ENCODE measurements at places on chromosomes 3 and 15.

GRCh38 chr3:139295040-139295439, 48.8 kb upstream of the MRPS22 start:
- DNase-seq, result no peak

GRCh38 chr15:57403566-57404325, 27.4 kb downstream of the CGNL1 start:
- DNase-seq, result no peak

DNA sequence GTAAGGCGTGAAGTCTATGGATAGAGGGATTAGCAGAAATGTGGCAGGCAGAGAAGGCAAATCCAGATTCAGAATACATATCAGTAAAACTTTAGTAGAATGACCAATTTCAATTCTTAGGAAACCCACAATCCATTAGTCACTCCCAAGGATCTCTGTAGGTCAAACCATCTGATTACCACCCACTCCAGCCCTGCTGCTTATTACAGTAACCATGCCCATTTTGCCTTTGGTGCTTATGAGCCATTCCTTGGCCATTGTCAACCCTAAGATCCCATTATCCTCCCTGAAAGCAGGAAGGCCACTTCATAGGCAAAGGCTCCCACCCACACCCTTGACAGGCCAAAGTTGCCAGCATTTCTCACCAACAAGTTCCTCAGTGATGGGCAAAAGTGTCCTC, 5.1 kb upstream of the KLHL40 start:
- no peak for DNase-seq

GRCh38 chr3:178750639-178751300, 214.5 kb downstream of the KCNMB2 start:
- DNase-seq, result no peak

DNA sequence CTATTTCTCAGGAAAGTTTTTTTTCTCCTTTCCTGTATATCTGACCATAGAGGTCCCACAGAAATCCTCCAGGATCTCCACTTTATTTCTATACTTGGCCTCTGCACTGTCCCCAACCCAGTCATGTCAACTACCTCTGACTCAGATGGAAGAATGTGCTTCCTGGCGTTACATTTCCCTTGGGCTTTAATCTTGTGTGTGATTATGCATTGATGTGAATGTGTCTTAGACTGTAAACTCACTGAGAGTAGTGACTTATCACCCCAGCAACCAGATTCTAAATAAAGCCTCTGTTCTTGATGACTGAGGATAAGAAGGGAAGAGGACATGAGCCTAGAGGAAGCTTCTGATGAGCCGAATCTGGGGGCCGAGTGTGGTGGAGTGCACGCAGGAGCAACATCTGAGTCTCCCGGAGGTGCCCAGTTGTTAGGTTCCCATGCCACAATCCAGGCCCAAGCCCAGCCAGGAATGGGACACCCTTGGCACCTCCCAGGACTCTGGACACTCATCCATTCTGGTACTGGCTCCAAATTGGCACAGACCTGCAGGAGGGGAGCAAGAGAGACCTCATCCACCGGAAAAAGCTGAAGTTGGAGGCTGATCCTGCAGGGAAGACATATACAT, 32.1 kb upstream of the HEG1 start:
- DNase-seq, result no peak

DNA sequence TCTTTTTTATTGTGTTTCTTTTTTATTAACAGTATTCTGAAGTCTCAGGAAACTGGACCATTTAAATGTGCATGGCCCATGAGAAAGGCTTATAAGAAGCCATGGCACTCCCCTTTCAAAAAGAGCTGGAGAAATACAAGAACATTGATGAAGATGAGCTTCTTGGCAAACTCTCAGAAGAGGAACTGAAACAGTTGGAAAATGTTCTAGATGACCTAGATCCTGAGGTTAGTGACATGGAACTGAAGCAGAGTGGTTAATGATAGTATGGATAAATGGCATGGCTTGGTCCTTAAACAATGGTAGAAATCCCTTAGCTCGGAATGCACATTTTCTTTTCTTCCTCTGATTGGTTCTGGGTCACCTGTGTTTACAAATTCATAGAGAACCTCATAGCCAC, 14.9 kb downstream of the TMOD2 start:
- no peak for DNase-seq
